ENCODE measurements at places on chromosomes 2 and 18. TPM values are rescaled to one million over a fixed set of nuclear protein-coding genes. Genes with fewer than 3 reads are reported as not detected.

MROH2A gene
- total RNA-seq: under 0.01 TPM

C2orf66 gene
- total RNA-seq: 0.69 TPM

ACMSD gene
- not detected for total RNA-seq

PDE6D gene
- 43.8 TPM for total RNA-seq

TMEM198 gene
- 13.8 TPM for total RNA-seq

MLPH gene
- total RNA-seq: 0.69 TPM

ANO7 gene
- total RNA-seq: 0.46 TPM

BCL11A gene
- total RNA-seq: 71.5 TPM

NEURL3 gene
- not detected for total RNA-seq

MPP4 gene
- total RNA-seq: 0.23 TPM

GPR35 gene
- total RNA-seq: 0.46 TPM

KIF3C gene
- 133 TPM for total RNA-seq

USP34 gene
- 196 TPM for total RNA-seq

GRHL1 gene
- total RNA-seq: 10.6 TPM

SPATA3 gene
- not detected for total RNA-seq

REG1B gene
- not detected for total RNA-seq

CBLN2 gene
- total RNA-seq: 127 TPM

CFC1 gene
- 9.2 TPM for total RNA-seq

LRRTM1 gene
- 18.7 TPM for total RNA-seq

PTH2R gene
- total RNA-seq: 3.9 TPM

FKBP1B gene
- 98.5 TPM for total RNA-seq

PDCL3 gene
- total RNA-seq: 17.8 TPM

MATN3 gene
- 5.1 TPM for total RNA-seq

UGT1A10 gene
- not detected for total RNA-seq

CYRIA gene
- 79.6 TPM for total RNA-seq

AP1S3 gene
- total RNA-seq: 8.8 TPM

ALPG gene
- not detected for total RNA-seq

BMP10 gene
- not detected for total RNA-seq

CPO gene
- not detected for total RNA-seq
